ENCODE measurements at places on chromosomes 12 and 14. TPM values are rescaled to one million over a fixed set of nuclear protein-coding genes. Genes with fewer than 3 reads are reported as not detected.

DNA sequence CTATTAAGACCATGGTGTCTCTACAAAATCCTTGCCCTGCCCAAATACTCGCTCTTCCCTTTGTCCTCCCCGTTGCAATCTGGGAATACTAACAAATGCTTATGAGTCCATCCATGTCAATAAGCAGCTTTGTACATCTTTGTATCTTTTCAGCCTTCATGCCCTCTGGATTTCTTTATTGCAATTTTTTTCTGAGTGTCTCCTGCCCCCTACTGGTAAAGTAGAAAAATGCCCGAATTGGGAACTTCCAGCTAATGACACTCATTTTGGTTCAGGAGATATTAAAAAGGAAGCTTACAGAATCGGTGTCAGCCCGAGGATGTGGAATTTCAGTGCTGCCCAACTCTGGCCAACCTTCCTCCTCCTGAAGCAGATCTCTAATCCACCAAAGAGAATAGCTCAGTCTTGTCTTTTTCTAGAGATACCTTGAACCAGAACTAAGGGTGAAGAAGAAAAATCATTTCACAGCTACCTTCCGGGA lies 46.0 kb downstream of the SH2B3 start:
- H3K27me3 ChIP-seq, result no peaks in the 10 kb centered on the region
- no peak for DNase-seq
- peaks cover 40% of the 10 kb centered on the region for H3K4me1 ChIP-seq
- H3K27ac ChIP-seq, result peak overlapping the region; percentile 21
- H3K36me3 ChIP-seq, result peaks cover 36% of the 10 kb centered on the region
- no peak overlapping the region for H3K4me3 ChIP-seq

C12orf54 gene
- not detected for total RNA-seq

- no peaks in the 10 kb centered on the region for H3K27me3 ChIP-seq
- H3K4me1 ChIP-seq, result peaks cover 26% of the 10 kb centered on the region
- peaks cover 15% of the 10 kb centered on the region for H3K36me3 ChIP-seq
Measured at GRCh38 chr14:31566456-31566855, 5.3 kb downstream of the NUBPL start.

DNA sequence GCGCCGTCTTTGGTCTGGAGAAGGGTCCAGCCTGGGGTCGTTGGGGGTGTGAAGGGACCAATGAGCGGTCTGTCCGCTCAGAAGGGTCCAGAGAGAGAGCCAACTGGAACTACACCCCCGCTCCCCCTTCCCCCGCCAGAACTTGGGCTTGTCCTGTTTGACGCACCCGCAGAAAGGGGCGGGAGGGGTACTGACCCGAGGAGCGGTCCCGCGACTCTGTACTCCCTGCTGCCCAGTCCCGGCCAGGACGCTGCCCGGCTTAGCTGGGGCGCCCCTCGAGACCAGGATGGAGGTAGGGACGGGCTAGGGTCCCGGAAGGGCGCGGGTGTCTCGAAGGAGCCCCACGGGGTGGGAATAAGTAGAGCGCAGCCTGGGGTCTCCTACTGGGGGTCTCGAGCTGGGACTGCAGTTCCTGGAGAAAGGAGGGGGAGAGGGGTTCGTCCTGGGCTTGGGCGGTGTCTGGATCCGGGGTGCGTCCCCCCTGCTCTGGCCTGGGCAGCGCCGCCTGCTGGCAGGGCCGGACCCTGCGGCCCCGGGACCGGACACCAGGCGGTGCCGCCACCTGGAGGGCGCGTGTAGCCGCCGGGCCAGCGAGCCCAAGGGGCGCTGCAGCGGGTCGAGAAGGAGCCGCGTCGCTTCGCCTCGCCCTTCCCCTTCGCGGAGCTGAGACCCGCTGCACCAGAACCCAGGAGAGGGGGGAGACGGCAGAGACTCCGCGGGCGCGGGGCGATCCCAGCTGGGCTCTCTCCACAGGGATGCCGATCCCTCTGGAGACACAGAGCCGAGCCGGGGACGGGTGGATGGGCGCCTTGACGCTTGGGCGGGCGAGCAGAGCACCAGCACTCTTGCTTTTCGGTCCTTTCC lies 3.8 kb upstream of the CACNB3 start:
- peak overlapping the region; percentile 67 for H3K27ac ChIP-seq
- H3K36me3 ChIP-seq, result no peaks in the 10 kb centered on the region
- peak; percentile 86 for DNase-seq

DNA sequence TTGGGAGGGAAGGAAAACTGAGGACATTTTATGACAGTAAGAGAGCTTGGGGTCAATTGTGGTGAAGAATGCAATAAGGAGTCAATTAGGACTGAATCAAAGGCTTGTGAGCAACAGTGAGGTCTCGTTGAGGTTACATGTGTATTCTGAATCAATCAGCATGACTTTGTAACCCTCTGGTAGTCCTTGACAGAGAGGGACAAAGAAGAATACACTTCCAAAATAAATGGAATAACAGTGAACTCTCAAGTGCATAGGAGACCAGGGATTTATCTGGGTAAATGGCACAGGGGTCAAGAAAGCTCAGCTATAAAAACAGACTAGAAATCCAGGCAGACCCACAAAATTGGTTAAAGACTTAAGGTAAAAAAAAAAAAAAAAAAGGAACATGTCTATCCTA lies 85.1 kb upstream of the NAV3 start:
- no peaks in the 10 kb centered on the region for H3K27me3 ChIP-seq
- no peak for DNase-seq
- H3K4me3 ChIP-seq, result no peak overlapping the region
- no peak overlapping the region for H3K27ac ChIP-seq

DNA sequence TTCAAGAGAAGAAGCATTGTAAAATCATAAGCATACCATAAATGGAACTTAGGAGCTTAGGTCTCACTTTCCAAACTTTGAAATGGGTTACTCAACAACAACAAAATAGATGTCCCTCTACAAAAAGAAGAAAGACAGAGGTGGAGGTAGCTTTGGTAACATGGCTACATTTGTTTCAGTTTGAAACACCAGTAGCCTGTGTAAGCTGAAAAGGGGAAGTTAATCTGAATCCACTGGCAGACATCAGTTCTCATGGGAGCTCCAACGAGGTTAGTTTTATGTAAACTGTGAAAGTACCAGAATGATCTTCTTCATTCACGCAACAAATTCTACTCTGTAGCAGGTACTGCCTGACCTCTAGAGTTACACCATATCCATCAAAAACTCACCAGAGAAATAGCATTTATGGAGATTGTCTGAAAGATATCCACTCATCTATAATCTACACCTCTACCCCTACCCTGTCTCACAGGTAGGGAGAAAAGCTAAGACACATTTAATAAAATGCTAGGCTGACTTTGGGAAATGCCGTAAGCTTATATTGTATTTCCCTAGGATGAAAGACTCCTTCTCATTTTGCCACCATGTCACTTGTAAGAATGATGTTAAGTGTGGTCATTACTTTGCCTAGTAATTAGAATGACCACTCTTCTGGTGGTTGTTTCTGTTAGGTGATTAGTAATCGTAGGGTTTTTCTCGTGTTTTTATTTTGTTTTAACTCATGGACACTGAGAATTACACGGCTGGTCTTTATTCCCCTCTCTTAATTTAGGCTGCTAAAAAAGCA lies 224.1 kb downstream of the ASCL1 start:
- DNase-seq, result no peak
- no peak overlapping the region for H3K4me3 ChIP-seq
- no peak overlapping the region for H3K27ac ChIP-seq
- H3K36me3 ChIP-seq, result no peaks in the 10 kb centered on the region

GRCh38 chr12:120705618-120706017 lies 4.6 kb upstream of the UNC119B start:
- H3K36me3 ChIP-seq, result peaks cover 8% of the 10 kb centered on the region
- peaks cover 6% of the 10 kb centered on the region for H3K4me1 ChIP-seq
- no peak overlapping the region for H3K4me3 ChIP-seq
- H3K27ac ChIP-seq, result no peak overlapping the region
- no peaks in the 10 kb centered on the region for H3K27me3 ChIP-seq
- DNase-seq, result no peak

DNA sequence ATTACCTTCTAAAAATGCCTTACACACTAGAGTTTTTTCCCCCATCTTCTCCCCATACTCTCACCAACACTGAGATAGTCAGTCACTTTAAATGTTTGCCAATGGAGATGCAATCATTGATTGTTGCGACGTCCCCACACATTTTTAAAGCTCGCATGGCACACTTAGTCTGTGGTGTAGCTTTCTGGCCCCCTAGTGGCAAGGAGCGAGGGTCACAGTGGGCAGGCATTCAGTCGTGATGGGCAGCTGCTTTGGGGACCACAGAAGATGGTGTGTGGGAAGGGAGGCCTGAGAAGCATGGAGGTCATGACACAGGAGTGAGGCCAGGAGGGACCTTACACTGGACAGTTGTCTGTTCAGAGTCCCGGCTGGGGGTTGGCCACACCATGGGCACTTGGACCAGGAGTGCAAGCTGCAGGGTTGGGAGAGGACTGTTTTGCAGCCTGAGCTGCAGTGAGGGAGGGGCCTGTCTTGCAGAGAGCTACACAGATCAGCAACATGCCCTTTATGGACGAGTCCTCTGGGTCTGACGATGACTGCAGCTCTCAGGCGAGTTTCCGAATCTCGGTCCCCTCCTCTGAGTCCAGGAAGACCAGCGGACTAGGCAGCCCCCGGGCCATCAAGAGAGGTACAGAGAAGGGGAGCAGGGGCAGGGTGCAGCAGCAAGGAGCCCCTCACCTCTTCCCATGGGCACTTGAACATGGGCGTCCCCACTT lies 28.6 kb downstream of the PIGH start:
- H3K4me3 ChIP-seq, result no peak overlapping the region
- no peaks in the 10 kb centered on the region for H3K27me3 ChIP-seq
- DNase-seq, result peak; percentile 84
- H3K4me1 ChIP-seq, result peaks cover 3% of the 10 kb centered on the region

GRCh38 chr12:28770322-28770721 lies 378.8 kb upstream of the FAR2 start:
- no peak overlapping the region for H3K27ac ChIP-seq
- H3K36me3 ChIP-seq, result no peaks in the 10 kb centered on the region
- no peak for DNase-seq

DNA sequence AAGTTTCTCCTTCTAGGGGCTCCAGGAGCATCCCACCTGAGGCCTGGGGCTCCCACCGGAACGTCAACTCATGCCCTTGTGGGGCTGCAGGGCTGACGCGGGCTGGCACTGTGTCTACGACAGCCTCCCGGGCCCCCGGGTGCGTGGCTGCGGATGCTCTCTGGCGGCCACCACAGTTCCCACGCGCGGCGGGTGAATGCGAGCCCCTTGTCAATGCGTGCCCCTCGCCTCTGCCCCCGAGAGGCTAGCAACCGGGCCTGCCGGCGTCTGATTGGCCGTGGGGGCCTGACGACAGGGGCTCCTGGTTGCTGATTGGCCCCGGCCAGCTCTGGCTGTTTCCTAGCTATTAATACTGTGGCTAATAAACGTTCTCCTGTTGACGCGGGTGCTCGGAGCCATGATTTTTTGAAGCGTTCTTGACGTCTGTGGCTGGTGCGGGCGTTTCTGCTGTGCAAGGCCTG lies 1.8 kb upstream of the MEG3 start:
- no peaks in the 10 kb centered on the region for H3K36me3 ChIP-seq
- peaks cover 34% of the 10 kb centered on the region for H3K27me3 ChIP-seq
- H3K4me3 ChIP-seq, result no peak overlapping the region
- H3K4me1 ChIP-seq, result peaks cover 5% of the 10 kb centered on the region
- no peak overlapping the region for H3K27ac ChIP-seq
- DNase-seq, result no peak

DNA sequence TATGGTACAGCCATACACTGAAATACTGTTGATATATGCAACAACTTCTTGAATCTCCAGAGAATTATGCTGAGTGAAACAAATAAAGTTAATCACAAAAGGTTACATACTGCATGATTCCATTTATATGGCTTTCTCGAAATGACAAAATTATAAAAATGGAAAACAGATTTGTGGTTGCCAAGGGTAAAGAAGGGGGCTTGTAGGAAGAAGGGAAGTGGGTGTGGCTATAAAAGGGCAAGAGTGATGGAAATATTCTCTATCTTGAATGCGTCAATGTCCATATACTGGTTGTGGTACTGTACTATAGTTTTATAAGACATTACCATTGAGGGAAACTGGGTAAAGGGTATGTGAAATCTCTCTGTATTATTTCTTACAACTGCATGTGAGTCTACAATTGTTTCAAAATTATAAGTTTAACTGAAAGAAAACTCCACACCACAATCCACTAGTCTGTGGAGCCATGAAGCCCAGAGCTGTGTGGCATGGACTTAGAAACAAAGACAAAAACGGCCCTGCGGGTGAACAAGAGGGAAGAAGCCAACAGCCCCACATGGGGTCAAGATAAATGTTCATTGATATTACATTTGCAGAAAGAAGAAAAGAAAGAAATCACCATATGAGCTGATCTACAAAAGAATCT lies 18.3 kb upstream of the TSPAN11 start:
- no peak overlapping the region for H3K27ac ChIP-seq
- DNase-seq, result no peak
- no peaks in the 10 kb centered on the region for H3K4me1 ChIP-seq
- H3K36me3 ChIP-seq, result no peaks in the 10 kb centered on the region
- H3K4me3 ChIP-seq, result no peak overlapping the region

C1R gene
- 0.97 TPM for total RNA-seq

DNA sequence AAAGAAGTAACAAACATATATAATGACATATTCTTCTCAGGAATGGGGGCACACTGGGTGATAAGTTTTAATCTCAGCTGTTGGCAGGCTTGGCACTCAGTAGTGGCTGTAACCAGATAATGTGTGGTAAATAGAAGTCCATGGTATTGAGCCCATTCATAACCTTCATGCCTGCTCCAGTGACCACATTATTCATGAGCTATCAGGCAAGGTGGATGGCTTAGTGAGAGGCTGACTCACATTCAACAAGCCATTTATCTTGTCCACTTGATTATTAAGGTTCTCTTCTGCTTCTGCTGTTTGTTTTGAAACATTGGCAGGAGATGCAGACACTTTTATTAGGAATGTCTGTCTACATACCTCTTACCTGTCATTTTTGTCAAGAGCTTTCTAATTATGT lies 950.4 kb upstream of the LRFN5 start:
- no peaks in the 10 kb centered on the region for H3K27me3 ChIP-seq
- no peak for DNase-seq
- no peak overlapping the region for H3K4me3 ChIP-seq
- no peaks in the 10 kb centered on the region for H3K36me3 ChIP-seq
- H3K27ac ChIP-seq, result no peak overlapping the region

CIROP gene
- not detected for total RNA-seq

DNA sequence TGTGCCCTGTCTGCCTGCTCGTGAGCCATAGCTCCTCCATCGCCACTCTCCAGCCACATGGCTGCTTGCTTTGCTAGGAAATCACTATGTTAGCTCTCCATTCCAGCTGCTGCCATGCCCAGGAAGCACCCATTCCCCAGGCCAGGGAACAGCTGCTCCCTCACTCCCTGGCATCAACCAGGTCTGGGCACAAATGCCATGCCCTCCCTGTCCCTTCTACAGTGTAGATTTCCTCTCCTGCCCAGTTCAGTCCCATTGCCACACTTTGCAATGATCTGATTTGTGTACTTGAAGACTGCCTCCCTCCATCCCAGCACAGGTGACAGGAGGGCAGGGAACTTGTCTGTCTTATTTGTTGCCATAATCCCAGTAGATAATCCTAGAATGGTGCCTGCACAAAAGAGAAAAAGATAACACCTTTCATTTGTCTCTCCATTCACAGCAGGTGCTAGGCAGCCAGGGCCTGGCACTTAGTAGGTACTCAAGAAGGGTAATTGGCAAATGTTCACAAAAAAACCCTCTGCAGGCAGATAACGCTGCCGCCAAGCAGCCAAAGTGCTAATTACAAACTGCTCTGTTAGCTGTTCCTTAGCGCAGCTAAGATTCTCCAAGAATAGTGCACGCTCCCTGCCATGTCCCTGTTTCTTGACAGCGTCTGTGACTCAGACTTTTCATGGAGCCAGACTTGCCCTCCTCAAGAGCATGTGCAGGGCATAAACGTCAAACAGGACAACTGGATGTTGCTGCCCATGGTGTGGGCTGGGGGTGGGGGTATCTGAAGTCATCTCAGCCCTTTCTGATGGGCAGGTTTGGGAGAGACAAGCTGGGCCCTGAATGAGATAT lies 69.1 kb downstream of the ARL6IP4 start:
- H3K4me1 ChIP-seq, result peaks cover 35% of the 10 kb centered on the region
- no peak overlapping the region for H3K27ac ChIP-seq
- no peaks in the 10 kb centered on the region for H3K36me3 ChIP-seq
- H3K27me3 ChIP-seq, result no peaks in the 10 kb centered on the region
- H3K4me3 ChIP-seq, result no peak overlapping the region
- DNase-seq, result no peak

All from activated CD8-positive, alpha-beta T cell treated with anti-CD3 and anti-CD28 coated beads for 36 hours (primary cell).